Posterior vena cava (tissue), 2 donors: ENCODE measurements at places on chromosomes 7 and 10.

DNA sequence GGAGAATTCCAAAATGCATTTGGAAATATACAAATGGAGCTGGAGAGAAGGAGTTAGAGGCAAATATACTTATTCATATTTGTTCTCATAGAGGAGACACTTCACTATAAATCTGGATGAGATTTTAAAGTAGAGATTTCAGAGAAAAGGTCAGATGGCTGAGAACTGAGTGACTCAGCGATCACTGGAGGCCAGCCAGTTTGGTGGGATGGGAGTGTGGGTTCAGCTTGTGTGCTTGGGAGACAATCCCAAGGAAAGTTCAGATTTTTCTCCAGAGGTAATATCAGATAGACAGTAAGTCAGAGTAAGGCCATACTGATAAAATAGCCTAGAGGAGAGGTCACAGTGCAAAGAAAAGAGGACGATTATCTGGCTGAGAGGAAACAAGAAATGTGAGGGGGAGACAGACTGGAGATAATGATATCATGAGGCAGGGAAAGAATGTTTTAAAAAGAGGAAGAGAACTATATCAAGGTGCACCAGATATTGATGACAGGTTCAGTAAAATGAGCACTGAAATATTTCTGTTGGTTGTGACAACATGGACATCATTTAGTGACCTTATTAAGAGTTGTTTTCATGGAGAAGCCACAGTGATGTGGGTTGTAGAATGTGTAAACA, 67.0 kb downstream of the MDFIC start:
- DNase-seq = peak; percentile 94

DNA sequence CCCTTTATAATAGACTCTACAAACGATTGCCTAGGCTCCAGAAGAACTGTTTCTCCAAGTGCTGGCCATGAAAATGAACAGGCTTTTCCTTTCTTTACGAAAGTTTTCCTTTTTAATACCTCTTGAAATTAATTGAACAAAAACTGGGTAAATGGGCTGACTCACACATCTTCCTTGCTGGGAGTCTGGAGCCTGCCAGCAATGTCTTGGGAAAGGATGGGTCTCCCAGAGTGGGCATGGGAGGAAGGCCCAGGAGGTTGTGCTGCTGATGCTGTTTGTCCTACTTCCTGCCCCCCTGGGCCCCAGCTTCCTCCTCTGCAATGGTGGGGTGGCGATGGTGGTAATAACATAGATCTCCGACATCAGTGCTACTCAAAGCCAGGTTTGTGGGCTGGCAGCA, 174.1 kb downstream of the RPS24 start:
- DNase-seq = no peak

DNA sequence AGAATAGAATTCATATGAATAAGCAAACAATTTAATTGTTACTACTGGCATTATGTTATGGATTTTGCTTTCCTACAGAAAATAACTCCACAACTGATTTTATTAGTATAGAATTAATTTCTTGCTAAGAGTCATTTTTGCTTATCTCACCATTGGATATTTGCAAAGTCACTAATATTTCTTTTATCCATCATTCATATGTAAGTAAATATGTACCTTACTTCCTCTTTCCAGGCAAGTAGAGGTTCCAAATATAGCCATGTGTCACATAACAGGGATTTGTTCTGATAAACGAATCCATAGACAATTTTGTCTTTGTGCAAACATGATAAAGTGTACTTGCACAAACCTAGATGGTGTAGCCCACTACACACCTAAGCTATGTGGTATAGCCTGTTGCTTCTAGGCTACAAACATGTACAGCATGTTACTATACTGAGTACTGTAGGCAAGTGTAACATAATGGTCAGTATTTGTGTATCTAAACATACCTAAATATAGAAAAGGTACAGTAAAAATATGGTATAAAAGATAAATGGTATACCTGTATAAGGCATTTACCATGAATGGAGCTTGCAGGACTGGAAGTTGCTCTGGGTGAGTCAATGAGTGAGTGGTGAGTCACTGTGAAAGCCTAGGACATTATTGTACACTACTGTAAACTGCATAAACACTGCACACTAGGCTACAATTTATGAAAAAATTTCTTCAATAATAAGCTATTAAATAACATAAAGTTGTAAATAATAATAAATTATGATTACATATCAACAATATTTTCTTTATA, 18.3 kb downstream of the KLLN start:
- DNase-seq = no peak

GRCh38 chr10:119651514-119652360, 557 bp downstream of the BAG3 start:
- DNase-seq = no peak

- no peak for DNase-seq
Observed at GRCh38 chr7:20786421-20786778, 286 bp downstream of the SP8 start.

DNA sequence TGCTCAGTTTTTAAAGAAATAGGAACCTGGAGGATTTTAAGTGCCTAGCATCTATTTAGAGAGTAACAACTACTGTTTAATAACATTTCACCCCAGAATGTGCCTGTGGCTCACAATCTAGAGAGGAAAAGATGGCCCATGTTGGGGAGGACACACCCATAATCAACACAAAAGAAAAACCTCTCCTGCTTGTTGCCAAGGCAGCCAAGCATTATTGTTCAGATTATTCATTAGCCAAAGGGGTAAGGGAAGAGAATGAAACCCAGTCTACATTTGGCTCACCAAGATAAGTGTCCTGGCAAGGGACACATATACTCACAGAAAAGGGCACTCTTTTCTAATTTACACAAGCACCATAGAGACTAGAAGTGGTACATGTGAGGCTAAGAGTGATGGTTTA, 17.7 kb upstream of the IFIT1B start:
- no peak for DNase-seq

GRCh38 chr7:47266799-47267198, 315.1 kb downstream of the TNS3 start:
- DNase-seq = peak; percentile 74

GRCh38 chr10:124992462-124993344, 50.8 kb downstream of the ZRANB1 start:
- DNase-seq = peak; percentile 89

GRCh38 chr10:114749014-114749413, 72.6 kb upstream of the FHIP2A start:
- DNase-seq = no peak

DNA sequence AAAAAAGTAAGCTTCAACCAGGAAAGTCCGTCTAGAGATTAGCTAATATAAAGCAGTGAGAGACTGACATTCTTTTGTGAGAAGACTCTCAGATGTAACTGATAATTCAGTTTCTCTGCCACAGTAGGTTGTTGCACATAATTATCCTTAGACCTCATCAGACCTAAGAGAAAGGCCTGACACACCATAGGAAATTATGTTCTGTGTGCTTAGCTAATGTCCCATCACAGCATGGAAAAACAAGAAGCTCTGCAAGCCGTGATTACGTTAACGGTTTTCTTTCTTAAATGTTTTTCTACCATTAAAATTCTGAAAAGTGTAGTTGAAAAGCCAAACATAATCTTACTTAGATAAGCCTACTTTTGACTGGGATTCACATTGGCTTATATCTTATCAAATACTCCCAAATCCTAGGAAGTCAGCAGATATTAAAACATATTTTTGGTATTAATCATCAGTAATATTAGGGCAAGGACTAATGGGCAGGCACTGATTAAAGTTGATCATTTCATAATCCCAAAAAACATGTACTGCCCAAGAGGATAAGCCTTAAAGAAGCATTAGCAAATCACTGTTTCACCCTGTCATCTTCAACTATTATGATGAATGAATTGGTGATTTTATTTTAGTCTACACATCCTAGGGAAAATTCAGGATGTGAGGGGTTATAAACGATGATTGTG, 5.2 kb downstream of the CSTF2T start:
- no peak for DNase-seq

- DNase-seq = no peak
Observed at GRCh38 chr10:35058134-35058533, 32.0 kb downstream of the CUL2 start.

GRCh38 chr7:105003872-105004510, 10.0 kb upstream of the KMT2E start:
- DNase-seq = no peak

GRCh38 chr10:29392376-29393021, 103.6 kb downstream of the LYZL1 start:
- DNase-seq = no peak
